ENCODE measurements at places on chromosomes 1 and 21.

GRCh38 chr1:174247472-174247871 lies 88.2 kb downstream of the RABGAP1L start:
- DNase-seq: no peak

DNA sequence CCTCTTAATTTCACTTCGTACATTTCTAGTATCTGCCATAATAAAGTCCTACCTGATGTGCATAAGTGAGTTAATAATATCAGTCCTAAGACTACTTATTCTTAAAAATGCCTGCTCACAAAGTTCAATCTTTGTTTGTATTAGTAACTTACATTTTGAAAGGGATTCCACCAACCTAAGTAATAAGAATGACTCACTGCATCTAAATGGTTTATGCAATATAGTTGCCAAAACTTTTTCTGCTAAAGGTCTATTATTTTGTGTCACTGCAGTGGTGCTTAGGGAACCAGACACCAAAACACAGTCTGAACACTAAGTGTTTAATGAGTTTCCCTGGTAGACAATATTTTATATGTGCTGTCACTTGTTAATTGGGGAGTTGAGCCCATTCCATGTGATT lies 1.8 kb downstream of the ZNF669 start:
- no peak for DNase-seq

GRCh38 chr21:25870084-25870483 lies 135.3 kb downstream of the GABPA start:
- no peak for DNase-seq

DNA sequence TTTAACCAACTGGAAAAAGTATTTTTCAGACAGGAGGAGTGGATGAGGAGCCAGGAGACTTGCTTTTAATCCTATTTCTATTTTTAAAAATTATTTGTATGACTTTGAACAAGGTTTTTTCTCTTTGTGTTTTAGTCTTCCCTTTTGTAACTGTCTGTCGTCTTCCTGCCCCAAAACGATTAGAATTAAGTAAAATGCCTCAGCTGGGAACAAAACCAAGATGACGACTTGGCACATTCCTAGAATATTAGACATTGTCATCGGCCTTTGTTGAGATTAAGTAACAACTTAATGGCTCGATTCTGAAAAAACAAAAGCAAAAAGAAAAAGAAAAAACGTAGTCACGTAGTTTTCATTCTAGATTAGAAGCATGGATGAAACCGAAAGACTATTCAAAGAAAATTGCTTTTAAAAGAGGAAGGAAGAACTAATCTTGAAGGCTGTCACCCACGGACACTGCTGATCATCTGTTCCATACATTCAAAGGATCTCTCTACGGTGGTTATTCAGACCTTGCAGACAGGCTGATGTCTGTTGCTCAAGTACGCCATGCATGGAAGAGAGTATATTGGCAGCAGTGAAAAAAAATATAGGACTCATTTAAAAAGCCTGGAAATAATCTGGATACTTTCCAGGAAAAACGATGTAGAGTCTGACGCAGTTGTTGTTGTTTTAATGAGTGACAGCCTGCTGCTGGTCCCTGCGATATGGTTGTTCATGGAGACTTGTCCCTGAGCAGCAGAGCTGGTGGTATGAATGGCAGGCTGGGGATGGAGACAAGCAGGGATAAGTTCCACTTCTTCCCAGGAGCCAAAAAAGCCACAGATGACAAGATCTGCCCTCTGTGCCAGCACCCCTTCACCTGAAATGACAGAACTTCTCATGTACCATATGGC lies 16.8 kb downstream of the GNG4 start:
- DNase-seq: peak; percentile 49

- no peak for DNase-seq
These were observed 48.4 kb downstream of the NEK7 start for GRCh38 chr1:198205016-198205684.

GRCh38 chr1:185886046-185886445 lies 151.9 kb downstream of the HMCN1 start:
- DNase-seq: no peak

GRCh38 chr1:87318806-87319205 lies 9.9 kb upstream of the LMO4 start:
- no peak for DNase-seq

- DNase-seq: no peak
These were observed 36.6 kb downstream of the RGL1 start for GRCh38 chr1:183841550-183841949.

- DNase-seq: no peak
These were observed 2.2 kb upstream of the LYPD8 start for GRCh38 chr1:248757784-248758195.

- DNase-seq: no peak
These were observed 41.8 kb downstream of the FNBP1L start for GRCh38 chr1:93489756-93490155.

DNA sequence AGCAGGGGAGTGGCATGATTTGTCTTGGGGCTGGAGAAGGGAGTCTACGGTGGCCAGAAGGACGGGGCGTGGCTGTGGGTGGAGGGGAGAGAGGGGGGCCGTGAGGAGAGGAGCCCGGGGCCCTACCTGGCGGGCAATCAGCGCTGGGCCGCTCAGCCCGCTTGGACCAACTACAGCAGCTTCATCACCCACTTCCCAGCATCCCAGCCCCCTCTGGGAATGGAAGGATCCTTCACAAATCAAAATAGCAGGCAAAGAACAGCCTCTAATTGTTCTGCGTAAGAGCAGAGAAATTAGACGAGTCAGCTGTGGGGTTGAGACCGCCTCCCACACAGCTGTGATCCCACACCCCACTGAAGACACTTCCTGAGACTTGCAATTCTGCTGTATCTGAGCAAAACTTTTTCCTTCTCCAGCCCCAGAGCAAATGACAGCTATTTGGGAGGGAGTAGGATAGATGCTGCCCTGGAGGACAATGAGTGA lies 43.5 kb downstream of the OPRD1 start:
- DNase-seq: peak; percentile 7

- DNase-seq: no peak
These were observed 34.0 kb downstream of the TMEM53 start for GRCh38 chr1:44640200-44640853.

- DNase-seq: no peak
These were observed 104.0 kb downstream of the PDE4B start for GRCh38 chr1:65896721-65897120.

DNA sequence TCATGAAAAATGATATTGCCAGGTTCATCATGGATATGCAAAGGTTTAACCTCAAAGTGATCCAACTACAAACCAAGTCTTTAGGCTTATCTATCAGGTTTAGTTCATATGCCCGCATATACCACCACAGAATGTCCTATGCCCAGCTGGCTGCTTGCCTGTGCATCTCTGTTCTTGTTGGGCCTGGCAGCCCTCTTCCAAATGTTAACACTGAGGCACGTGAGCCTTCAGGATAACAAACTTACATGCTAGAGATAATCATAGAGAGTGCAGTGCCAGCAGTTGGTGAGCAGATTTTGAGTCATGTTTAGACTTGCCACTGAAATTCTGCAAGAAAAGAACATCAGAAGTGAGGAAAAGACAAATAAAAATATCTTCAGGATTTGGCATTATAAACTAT lies 607.9 kb upstream of the TMPRSS15 start:
- DNase-seq: no peak
